ENCODE measurements at places on chromosomes 1 and 21.

DNA sequence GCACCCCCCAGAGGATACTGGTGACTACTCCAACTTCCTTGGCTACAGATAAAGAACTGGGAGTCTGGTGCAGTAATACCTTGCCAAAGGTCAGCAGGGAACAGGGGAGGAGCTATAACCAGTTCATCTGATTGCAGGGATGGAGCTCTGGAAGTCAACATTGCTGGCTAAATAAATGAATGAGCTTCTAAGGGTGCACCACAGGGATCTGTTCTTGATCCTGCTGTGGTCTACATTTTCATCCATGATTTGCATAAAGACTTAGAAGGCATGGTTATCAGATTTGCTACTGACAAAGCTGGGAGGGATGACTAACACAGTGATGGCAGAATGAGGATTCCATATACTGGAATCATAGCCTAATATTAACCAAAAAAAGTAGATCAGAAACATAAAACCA lies 18.3 kb downstream of the PLEKHA6 start:
- DNase-seq = no peak

DNA sequence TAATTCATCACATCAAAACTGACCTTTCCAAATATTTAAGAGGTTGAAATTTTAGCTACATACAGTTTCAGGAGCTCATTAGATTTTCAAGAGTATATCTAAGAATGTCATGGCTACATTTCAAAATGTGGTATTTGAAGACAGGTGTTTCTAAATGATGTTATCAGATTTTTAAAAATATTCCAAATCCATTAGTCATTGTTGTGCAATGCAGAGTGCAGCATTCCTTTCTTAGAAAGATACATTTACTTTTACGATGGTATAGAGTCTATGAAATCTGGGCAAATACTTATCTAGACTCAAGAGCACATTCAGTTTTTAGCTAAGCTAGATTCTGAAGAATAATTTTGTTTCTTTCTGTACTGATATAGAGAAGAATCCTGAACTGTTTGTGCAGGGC lies 230.3 kb downstream of the CHRM3 start:
- DNase-seq = no peak

GRCh38 chr1:35499652-35500176 lies 57.5 kb downstream of the KIAA0319L start:
- no peak for DNase-seq

GRCh38 chr1:155934936-155935590 lies 850 bp upstream of the KHDC4 start:
- no peak for DNase-seq

- no peak for DNase-seq
These were observed 267.4 kb downstream of the NPHP4 start for GRCh38 chr1:5724847-5725246.

DNA sequence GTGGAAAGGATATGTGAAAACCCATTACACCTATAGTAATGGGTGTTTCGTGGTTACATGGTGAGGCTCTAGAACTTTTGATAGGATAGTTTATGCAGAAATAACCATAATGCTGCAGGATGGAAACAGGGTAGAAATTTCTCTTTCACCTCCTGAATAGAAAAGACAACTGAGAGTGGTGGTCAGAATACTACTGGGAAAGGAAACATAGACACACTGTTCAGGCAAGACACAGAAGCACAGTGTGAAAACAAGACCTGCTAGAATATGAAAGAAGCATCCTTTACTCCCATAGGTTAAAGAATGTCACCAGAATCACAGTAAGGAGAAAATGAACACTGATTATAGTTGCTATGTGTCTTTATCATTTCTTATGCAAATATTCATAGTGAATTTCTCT lies 496.6 kb downstream of the DPYD start:
- DNase-seq = no peak

DNA sequence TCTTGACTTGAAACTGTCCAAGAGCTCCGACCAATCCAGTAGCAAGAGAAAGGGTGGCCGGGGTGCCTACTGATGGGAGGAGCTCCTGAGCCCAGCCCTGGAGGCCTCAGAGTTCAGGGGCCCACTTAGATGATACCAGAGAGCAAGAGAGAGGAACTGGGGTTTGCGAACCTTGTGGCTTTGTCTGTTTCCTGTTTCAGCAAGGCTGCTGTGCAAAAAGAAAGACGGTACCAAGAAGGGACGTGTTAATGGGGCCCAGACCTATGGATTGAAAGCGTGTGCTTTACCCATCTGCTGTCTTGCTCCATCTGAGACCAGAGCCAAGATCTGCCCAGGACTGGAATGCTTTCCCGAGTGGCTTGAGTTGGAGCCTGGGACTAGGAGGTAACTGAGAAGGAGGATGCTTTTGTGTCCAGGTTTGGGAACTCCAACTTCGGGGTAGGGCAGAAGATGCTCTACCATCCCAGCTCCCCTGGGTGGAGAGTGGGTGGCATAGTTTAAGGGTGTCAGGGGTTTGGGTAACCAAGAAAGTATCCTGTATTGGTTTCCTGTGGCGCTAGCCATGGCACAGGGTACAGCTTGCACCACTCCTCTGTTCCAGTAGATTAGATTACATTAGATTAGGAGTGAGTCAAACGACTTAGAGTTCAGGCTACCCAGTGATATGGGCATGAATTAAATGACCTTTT lies at the start of gene TRAF3IP3:
Gene TRAF3IP3, plus strand, starts transcription at position 128 of the 689 bp plus-strand sequence. CDS start 3,987 bp downstream, outside the sequence.
- DNase-seq = peak; percentile 62

GRCh38 chr1:231699784-231700183 lies 73.2 kb downstream of the DISC1 start:
- DNase-seq = no peak

- DNase-seq = no peak
These were observed 6.0 kb upstream of the SF3A3 start for GRCh38 chr1:37995751-37996345.

DNA sequence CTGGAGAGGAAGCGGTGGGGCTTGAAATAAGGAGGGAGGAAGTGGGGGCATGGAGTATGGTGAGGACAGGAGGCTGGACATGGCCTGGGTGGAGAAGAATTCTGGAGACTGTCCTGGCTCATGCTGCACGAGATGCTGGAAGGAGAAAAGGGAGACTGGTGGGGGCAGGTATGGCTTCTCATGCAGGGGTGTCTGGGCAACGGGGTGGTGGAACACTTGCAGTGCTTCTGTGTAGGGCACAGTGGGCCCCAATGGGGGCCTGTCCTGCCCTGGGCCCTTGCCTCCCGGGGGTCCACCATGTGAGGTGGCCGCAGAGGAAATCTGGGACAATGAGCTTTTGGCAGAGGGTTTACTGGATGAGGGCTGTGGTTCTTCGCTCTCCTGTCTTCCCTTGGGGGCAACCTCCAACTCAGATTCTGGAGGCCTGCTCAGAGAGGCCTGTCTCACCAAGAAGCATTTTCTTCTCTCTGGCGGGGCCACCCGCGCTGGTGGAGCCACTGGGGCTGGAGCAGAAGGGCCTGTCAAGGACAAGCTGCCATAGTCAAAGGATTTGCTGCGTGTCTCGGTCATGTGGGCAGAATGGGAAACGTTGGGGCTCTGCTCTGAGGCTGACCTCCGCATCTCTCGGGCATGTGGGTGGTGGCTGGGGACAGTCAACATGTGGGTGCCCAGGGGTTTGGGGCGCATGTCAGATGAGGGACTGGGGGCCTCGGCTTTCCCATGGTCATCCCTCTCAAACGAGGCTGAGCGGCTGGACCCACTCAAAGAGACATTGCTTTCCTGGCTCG lies 96.9 kb upstream of the EDN2 start:
- DNase-seq = no peak

DNA sequence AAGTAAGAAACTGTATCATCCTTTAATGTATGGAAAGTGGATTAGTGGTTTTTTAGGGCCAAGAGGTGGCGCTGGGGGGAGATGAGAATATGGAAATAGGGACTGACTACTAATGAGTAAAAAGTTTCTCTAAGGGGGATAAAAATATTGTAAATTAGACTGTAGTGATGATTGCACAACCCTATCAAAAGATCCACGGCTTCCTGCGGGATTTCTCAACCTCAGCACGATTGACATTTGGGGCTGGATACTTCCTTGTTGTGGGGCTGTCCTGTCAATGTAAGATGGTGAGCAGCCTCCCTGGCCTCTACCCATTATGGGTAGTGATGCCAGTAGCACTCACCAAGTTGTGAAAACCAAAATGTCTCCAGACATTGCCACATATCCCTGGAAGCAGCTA lies 36.0 kb upstream of the PRDM2 start:
- DNase-seq = no peak

DNA sequence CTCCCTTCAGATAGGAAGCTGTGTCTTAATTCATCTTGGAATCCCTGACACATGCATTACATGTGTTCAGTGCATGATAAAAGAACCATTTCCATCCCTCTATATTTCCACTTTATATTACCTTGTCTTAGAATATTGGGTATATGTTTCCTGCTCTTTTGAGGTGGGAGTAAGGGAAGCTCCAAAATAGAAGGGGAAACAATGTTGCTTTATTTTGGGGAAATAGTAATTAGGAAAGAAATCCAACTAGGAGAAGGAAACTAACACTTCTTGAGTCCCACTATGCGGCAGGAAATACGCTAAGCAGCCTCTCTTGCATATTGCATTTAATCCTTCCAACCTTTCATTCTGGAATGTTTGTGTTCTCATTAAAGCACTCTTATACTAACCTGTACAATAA lies 89.4 kb upstream of the VAV3 start:
- no peak for DNase-seq

GRCh38 chr1:178052650-178053461 lies 41.0 kb upstream of the RASAL2 start:
- no peak for DNase-seq

DNA sequence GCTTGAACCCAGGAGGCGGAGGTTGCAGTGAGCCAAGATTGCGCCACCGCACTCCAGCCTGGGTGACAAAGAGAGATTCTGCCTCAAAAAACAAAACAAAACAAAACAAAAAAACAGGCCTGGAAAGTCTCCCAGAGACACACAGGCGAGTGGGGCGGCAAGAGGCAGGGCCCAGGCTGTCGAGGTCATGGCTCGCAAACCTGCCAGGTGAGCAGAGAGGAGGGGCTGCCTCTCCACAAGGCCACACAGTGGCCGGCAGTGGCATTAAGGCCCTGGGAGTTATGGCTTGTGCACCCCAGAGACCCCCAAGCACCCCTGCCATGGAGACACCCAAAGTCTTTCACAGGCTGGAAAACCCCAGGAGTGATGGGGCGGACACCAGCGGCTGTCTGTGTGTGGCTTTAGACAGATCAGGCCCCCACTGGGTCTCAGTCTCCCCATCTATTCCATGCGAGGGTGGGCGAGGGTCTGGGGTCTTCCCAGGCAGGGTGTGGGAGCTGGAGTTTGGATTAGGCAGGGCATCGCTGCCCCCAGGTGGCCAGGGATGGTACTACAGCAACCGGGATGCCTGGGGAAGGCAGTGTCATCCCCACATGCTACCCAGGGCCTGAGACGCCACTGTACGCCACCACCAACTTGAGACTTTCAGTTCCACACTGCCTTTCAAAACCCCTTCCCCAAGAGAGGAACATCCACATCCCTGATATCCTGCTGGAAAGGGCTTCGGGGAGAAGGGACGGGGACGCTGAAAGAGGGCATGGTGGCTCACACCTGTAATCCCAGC lies 7.3 kb upstream of the CTRC start:
- peak; percentile 69 for DNase-seq

DNA sequence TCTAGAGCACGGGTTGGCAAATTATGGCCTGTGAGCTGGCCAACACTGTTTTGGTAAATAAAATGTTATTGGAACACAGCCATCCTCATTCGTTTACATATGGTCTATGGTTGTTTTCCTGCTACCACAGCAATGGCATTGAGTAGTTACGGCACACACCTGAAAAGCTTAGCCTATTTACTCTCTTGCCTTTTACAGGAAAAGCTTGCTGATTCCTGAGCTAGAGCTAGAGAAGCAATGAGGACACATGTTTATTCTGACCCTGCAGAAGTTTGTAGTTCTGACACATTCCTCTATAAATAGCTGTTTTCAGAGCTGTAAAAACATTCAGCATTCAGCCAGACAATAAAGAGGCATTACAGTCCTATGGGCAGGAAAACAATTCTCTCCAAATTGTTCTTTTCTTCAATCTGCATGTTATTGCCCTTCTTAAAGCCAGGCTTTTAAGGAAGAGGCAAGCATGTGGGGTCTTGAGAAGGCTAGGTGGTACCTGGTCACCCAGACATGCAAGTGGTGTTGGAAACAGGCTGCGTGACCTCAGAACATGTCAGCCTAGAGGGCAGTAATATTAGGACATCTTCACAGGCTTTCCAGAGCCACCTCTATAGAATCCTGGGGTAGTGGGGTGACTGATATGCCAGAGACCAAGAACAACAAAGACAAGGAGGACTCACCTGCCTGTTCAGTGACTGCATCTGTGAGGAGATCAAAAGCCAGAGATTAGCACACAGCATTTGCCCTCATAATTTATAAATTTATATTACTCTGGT lies 1.6 kb downstream of the FCRL2 start:
- no peak for DNase-seq

GRCh38 chr1:23530747-23531561 lies at the start of gene E2F2:
Gene E2F2 (minus strand): TSS chr1:23531233. CDS start chr1:23530793, 440 bp downstream.
- peak; percentile 74 for DNase-seq

- no peak for DNase-seq
These were observed 20.5 kb downstream of the HTR1D start for GRCh38 chr1:23196627-23197328.

- no peak for DNase-seq
These were observed 77.4 kb downstream of the STUM start for GRCh38 chr1:226625832-226626576.

DNA sequence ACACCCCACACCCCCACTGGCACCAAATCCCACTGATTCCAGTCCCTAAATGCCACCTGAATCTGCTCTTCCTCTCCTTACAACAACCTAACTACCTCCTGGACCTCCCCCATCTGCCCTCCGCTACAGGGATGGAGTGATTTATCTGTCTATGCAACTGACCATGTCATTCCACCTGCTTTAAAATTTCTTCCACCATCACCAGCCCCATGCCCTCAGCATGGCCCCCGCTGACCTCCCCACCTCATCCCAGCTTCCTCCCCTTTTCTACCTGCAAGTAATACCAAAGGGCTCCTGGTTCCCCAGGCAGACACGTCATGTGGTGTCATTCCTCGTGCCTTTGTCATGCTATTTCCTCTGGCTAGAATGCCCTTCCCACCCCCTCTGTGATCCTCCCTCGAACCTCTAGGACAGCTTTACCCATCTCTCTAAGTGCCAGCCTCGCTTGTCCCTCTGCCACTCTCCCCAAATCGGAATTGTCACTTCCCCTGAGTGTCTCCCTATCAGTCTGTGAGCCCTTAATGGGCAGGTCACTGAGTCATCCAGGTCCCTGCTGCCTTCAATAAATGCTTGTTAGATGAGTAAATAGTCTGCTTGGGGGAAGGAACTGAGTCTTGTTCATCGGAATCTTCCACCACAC lies 3.7 kb downstream of the GJB4 start:
- DNase-seq = no peak

DNA sequence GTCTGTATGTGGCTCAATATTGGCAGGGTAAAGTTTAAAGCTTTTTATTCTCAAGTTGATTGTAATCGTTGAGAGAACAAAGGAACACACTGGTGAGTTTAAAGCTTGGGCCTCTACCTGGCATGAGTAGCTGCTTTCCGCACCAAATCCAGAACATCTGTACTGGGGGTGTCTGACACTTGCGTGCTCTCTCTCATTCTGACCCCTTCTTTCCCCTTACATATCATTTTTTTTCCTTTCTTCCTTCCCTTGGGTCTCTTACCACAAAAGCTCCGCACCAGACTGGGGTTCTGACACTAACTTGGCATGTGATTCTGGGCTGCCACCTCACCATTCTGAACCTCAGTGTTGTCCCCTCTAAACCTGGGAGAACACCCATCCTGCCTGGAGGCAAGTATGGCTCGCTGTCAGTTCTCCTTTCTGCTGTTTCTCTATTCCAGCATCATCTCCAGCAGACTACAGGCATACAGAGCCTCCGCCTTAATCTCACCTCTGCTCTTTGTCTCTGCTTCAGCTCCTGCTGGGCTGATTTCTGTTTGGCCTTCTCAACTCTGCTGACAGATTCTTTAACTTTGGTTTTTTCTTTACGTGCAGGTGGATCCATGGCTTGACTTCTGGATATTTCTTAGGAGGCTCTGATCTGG lies 859 bp upstream of the ERMAP start:
- DNase-seq = no peak
